Stimulated activated CD4-positive, alpha-beta T cell treated with anti-CD3 and anti-CD28 coated beads, Interleukin-4, amount 100 ng/mL, for 24 hours (primary cell): ENCODE measurements at places on chromosomes 2 and 18.
A peak's percentile ranks its signal among the peaks of the same experiment; 100 is the strongest.

DNA sequence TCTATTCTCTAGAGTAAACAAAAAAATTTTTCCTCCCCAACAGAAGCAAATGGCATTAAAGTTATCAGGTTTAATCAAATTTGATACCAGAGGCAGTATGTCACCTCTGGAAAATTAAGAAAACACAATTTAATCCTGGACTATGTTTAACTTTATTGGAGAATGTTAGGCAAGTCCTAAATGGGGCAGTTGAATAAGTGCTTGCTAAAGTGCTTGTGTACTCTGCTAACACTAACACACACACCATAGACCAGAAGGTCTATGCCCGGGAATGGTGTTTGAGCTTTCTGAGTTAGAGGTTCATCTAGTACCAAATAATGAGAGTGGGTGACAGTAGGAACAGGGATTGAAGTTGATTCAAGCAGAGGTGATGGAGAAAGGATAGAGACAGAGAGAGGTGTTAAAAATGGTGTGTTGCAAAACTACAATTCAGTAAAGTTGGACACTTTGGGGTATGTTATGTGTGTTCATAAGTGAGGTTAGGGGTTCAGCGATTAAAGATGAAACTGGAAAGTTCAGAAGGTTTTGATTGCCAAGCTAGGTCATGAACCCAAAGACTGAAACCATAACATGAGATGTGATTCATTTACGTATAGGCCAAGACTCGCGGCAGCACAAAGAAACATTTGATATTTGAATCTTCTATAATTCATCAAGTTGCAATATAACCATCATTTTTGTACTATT is 40.5 kb upstream of the PEX13 start:
- DNase-seq = no peak

DNA sequence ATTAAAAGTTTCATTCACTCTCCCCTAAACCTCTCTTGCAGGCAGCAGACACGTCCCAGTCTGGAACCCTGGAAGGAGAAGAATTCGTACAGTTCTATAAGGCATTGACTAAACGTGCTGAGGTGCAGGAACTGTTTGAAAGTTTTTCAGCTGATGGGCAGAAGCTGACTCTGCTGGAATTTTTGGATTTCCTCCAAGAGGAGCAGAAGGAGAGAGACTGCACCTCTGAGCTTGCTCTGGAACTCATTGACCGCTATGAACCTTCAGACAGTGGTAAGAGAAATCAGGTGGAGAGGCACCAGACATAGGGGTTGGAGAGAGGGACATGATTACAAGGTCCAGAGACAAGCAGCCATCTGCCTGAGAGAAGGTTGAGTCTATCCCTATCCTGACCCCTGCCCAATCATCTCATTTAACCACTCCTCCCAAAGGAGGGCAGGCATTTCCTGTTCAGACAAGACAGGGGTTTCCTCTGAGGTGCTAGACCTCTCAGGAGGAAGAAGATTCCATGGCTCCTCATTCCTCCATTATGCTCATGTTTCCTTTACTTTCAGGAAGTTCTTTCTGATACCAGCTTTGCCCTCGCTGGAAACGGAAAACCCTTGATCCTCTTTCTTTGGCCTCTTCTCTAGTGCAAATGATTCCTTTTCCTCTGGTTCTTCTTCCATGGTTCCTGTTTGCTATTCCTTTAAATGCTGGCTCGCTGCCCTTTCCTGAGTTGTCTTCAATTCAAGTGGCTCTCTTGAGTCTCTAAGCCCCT is 15.1 kb downstream of the PLCD4 start:
- no peak for DNase-seq

DNA sequence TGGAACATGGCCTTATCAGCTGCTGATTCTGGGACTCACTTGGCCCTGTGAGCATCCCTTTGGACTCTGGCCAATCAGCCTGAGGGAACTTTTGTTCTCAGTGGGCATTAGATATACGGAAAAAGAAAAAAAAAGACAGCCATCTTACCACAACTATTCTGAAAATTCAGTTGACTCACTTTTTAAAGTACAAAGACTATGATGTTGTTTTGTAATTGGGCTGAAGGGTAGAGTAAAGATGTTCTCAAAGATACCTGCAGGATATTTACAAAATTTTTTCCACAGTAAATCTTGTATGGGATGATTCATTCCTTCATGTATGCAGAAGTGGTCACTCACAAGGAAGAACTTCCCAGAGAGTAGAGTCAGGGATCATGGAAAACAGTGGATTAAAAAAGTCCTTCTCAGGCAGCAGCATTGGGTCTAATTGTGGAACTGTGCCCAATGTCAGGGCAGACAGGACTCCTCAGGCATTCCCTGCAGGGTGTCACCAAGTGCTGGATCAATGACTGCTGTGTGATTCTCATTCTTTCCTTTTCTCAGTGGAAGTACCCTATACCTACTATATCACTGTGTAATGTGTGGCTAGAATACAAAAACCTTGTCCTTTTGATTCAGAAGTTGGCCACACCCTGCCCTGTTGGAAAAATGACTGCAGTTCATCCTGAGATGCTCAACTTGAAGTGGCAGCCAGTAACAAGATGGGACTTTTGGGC is 35.4 kb downstream of the SULT1C4 start:
- DNase-seq = no peak

GRCh38 chr2:231632559-231633142 is 40.0 kb downstream of the TEX44 start:
- no peak for DNase-seq

GRCh38 chr2:53884883-53885282 is 25.1 kb upstream of the GPR75 start:
- no peak for DNase-seq

- no peak for DNase-seq
Measured at GRCh38 chr2:96864343-96865091, 5.4 kb downstream of the SEMA4C start.

- DNase-seq = no peak
Measured at GRCh38 chr2:176187899-176188773, at the start of gene HOXD1. Gene HOXD1, plus strand, starts transcription at chr2:176188668. Its CDS starts 134 bp downstream, at chr2:176188802.

- DNase-seq = no peak
Measured at GRCh38 chr2:187478719-187479118, 30.7 kb upstream of the CALCRL start.

DNA sequence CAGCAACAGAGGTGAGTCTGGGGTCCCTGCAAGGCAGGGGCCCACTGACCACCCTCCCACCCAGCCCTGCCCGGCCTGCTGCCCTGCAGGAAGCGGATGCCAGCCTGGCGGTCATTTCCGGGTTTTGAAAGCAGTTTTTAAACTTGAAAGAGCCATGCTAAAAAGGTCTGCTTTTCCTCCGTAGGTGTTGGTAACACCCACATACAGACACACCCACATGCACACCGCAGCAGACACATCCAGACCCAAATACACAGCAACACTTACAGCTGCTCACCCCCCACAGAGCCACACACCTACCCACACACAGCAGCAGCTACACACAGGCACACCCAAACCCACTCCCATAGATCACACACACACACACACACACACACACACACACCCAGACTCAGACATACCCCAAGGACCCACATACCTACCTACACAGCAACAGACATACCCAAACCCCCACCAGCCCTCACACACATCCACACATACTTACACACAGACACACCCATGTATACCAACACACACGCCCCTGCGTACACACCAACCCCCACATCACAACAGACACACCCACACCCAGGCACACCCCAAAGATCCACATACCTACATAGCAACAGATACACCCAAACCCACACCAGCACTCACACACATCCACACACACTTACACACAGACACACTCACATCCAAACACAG is 7.6 kb downstream of the ZFP36L2 start:
- DNase-seq = peak; percentile 58

DNA sequence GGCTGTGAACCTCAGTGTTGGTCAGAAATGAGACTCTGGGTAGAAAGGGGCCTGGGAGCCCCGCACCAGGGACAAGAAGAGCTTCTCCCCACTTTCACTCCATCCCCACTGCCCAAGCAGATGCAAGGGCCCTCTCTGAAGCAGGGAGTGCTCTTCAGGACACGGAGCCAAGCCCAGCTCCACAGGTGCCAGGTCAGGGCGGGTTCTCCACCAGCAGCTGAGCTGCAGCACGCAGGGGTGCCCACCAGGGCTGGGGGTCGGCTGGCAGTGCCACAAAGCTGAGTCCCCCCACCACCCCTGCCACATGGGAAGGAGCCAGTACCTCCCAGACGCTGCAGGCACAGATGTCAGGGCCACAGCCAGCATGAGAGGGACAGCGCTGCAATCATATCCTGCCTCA is 106.2 kb downstream of the INHBB start:
- no peak for DNase-seq

- DNase-seq = no peak
Measured at GRCh38 chr2:23602116-23602515, 217.1 kb downstream of the KLHL29 start.

DNA sequence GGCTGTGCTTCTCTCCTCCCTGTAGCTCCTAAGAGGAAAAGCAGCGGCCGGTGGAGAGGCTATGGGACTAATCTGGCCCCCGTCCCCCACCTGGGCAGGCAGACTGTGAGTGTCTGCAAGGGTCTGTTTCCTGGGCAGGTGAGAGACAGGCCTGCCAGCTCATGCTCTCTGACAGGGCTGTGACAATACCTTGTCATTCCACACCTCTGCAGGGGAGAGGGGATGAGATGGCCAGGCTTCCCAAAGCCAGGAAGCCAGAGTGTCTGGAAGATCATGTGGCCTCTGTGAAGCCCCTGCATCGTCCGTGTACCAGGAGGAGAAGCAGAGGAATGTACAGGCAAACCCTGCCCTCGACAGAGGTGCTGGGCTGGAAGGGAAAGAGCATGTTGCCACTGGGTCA is 142.5 kb upstream of the GATA6 start:
- no peak for DNase-seq

DNA sequence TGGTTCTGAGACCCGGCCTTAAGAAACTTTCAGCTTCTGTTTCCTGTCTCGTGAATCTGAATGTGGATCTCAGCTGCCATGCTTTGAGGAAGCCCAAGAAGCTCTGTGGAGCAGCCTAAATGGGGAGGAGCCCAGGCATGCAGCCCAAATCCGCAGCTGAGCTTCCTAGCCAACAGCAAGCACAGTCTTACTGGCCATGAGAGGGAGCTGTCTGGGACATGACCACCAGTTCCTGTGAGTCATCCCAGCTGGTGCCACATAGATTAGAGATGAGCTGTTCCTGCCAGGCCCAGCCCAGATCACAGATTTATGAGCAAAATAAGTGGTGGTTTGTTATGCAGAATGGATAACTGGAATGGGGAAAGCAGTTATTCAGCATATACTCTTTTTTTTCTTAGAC is 224.4 kb upstream of the APCDD1 start:
- no peak for DNase-seq

GRCh38 chr2:95301876-95302641 is 4.9 kb downstream of the KCNIP3 start:
- DNase-seq = no peak

DNA sequence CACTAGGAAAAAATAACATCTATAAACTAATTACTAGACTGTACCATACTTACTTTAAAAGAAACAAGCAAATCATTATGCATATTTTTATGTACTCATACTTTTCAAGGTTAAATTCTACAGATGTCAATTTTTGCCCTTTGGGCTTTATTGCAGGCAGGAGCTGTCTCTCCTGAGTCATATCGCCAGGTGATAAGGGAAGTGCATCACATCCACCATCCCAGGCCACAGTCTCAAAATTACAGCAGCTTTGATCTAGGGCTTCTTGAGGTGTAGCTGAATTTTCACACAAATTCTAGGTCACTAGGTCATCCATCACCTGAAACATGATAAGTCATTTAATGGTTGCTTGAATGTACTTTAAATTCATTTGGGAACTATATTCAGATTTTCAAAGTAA is 38.4 kb upstream of the FRZB start:
- no peak for DNase-seq

GRCh38 chr18:1467461-1467964 is 562.8 kb downstream of the ADCYAP1 start:
- no peak for DNase-seq

DNA sequence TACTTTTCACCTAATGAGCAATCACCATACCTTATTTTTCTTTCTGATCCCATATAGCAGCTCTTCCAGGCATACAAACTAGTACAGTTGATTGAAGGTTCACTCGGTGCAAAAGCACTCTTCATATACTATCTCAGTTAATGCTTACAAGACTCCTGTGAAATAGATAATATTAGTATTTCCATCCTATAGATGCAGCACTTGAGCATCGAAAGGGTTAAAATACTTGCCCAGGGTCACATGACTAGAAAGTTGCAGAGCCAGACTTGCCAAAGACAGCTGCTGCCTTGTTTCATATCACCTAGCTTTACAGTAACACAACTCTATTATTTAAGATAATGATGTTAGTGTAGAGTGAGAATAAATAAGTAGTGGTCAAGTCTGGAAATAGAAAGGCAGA is 466.0 kb upstream of the TNP1 start:
- no peak for DNase-seq

DNA sequence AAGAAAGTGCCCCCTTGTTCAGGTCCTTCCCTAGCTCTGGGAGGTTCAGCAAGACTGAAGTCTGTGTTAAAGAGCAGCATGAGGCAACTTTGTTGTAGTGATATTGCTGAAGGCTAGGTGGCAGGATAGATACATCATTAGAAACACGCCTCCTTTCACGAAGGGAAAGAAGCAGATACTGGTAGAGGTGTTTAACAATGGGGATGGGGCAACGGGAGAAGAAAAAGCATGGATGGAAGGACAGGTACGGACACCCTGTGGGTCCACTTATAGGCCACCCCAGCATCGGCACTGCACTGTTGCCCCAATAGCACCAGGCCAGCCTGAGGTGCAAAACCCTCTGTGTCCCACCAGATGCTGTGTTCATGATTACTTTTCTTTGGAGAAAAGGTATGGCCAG is 3.5 kb upstream of the IGFBP5 start:
- no peak for DNase-seq

DNA sequence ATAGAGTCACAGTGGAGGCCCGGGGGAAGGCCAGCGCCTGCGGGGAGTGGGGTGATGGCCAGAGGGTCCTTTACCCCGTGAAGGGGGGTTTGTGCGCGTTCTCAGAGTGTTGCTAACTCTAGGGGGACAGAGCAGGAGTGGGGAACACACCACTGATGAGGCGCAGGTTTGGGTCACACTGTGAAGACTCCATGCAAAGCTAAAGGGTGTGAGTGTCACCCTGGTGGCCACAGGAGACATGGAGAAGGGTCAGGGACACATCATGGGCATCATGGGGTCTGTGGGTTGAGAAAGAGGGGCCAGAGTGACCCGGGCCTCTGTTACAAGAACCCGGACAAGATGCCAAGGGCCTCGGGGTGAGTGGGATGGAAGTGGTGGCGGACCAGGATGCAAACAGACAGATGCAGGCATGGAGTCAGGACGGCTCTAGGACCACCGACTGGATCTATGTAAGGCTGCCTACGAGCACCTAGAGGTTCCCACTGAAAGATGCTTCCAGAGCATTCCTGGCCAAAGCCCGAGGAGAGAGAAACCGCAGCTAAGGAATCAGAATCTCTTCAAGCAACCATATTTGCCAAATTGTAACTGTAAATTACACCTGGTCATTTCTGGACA is 84.3 kb downstream of the PXDN start:
- DNase-seq = no peak

DNA sequence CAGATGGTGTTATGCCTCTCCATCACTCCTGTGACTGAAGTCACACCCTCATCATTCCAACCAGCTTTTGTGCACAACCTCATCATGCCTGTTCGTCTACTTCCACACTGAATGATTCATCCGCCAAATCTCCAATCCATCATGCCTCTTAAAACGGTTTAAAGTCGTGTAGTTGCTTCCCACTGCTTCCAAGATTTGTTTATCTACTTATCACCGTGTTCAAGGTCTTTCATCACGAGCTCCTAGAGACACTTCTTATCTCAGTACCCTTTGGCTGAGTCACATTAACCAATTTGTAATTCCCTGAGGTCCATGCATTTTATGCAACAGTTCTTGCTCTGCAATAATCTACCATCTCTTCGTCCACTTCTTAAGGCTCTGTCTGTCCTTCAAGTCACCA is 592.3 kb upstream of the ID2 start:
- no peak for DNase-seq

GRCh38 chr2:211631503-211631902 is 907.1 kb downstream of the ERBB4 start:
- DNase-seq = no peak
